Activated CD8-positive, alpha-beta memory T cell treated with anti-CD3 and anti-CD28 coated beads for 48 hours (primary cell): ENCODE measurements at places on chromosomes 13 and 19.

DNA sequence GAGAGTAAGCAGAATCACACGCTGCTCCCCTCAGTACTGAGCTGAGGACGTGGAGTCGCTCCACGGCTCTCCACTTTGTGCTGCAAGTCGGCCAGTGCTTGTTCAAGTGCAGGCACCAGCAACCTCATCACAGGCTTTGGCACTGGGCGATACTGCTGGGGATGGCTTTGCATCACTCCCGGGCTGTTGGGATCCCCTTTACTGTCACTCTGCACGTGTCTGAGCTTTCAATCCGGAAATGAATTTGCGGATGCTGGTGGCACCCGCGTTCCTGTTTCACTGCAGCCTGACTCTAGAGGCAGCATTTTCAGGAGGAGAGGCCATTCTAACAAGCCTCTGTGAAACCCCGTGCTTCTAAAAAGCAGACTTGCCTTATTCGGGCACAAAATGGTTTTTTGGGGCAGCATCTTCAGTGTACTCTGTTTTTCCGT is 19.1 kb downstream of the SMARCA4 start:
- DNase-seq, result no peak

- no peak for DNase-seq
Observed at GRCh38 chr19:23993440-23993839, 78.8 kb downstream of the ZNF726 start.

- DNase-seq, result no peak
Observed at GRCh38 chr19:41354343-41354953, 726 bp upstream of the TGFB1 start.

DNA sequence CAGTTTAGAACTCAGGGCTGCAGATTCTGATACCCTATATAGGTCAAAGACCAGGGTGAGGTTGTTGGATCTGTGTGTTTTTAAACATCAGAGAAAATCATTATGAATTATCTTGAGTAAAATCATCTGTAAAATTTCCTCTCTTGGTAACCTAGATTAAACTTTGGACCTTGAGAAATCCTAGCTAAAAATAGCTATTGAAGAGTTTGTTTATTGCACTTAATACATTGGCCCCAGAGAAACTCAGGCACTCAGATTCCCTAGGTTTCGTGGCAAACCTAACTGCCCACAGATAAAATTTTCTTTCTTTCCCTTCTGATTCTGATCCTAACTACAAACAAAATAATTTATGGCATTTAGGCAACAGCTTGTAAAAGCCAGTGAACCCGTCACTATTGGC is 102.3 kb downstream of the GPC6 start:
- DNase-seq, result no peak

GRCh38 chr13:64723724-64724123 is 2506.4 kb downstream of the PCDH9 start:
- DNase-seq, result no peak

GRCh38 chr19:15264061-15264932 is 32.0 kb upstream of the EPHX3 start:
- peak; percentile 62 for DNase-seq

DNA sequence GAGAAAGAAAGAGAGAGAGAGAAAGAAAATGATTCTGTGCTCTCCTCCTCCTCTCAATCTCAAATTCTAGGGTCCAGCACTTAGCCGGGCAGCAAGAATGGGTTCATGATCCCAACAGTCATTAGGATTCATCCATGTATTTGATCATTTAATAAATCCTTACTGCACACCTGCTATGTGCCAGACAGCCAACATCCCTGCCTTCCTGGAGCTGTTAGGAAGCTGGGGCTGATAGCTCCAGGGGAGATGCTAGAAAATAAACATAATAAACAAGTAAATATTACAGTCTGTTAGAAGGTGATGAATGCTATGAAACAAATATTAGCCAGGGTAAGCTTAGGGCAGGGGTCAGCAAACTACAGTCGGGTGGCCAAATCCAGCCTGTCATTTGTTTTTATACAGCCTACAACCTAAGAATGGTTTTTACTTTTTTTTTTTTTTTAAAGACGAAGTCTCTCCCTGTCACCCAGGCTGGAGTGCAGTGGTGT is 9.9 kb upstream of the ACP7 start:
- DNase-seq, result no peak

DNA sequence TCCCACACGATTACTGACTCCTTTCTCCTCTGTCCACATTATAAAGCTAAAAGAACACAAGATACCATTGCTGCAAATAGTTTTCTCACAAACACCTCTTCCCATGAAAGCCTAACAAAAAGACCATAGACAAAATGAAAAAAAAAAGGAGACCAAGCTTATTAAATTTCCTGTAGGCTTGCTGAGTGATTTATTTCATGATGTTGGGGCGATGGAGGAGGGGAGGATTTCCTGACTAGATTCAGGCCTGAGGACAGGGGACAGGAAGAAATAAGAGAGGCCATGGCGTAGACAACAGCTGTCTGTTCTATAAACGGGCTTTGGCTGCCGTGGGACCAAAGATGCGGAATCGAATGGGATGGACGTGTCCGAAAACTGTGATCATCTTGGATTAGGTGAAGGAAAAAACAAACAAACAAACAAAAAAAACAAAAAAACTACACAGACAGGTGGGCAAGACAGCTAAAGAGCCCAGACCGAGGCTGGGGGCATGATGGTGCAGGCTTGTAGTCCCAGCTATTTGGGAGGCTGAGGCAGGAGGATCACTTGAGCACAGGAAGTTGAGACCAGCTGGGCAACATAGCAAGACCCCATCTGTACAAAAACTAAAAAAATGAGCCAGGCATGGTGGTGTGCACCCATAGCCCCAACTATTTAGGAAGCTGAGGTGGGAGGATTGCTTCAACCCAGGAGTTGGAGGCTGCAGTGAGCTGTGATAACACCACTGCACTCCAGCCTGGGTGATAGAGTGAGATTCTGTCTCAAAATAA is 5.3 kb downstream of the TMPRSS9 start:
- DNase-seq, result no peak
